ENCODE measurements at places on chromosomes 1 and 21.

DNA sequence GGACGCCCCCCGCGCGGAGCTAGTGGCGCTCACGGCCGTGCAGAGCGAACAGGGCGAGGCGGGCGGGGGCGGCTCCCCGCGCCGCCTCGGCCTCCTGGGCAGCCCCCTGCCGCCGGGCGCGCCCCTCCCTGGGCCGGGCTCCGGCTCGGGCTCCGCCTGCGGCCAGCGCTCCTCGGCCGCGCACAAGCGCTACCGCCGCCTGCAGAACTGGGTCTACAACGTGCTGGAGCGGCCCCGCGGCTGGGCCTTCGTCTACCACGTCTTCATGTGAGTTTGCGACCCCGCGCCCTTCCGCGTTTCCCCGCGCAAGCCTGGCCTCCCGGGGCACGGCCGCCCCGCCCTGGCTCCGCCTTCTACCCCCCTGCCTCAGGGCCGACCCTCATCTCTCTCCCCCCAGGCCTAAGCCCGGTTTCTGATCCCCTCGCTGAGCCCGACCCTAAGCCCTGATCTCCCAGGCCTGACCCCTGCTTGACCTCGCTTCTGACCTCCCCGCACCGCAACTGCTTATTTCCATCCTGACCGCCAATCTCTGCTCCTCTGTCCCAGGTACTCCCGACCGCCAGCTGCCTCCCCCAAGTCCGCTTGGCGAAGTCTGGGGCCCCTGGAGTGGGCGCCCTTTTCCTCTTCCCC, 669 bp downstream of the KCNQ4 start:
- DNase-seq, result no peak

DNA sequence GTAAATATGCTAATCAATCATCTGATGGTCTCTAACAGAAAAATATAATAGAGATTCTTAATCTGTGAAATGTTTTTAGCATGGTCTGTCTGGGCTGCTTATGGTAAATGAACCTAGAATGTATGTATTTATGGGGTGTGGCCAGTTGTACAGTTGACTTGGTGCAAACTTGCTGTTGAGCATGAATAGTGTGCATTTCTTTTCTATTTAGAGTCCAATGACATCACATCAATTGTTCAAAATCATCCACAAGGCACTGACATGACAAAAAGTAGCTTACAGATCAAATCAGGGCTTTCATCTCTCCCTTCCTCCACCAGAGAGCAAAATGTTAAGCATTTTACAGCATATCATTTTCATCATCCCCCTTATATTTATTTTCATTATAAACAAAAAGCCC, 1010.3 kb downstream of the KCNT2 start:
- no peak for DNase-seq

- DNase-seq, result no peak
Observed at GRCh38 chr21:25809013-25809412, 74.2 kb downstream of the GABPA start.

- no peak for DNase-seq
Observed at GRCh38 chr1:109814993-109815786, 51.5 kb upstream of the EPS8L3 start.

GRCh38 chr1:221963742-221964141, 221.9 kb upstream of the DUSP10 start:
- no peak for DNase-seq

GRCh38 chr1:160877221-160877620, 7.8 kb downstream of the ITLN1 start:
- DNase-seq, result no peak

GRCh38 chr21:30981403-30981802, 56.9 kb downstream of the KRTAP19-8 start:
- no peak for DNase-seq

DNA sequence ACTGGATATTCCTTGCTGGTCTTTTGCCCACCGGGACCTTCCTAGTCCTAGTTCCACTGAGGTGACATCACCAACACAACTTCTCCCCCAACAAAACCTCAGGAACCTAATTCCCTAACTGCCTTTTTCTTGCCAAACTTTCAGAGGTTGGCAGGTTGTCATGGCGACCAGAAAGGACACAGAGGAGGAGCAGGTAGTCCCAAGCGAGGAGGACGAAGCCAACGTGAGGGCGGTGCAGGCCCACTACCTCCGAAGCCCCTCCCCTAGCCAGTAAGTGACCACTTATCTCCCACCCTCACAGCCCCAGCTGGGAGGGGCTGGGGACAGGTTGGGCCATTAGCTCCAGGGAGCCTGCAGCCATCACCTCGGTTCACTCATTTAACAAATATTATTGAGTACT, 815 bp downstream of the STYXL2 start:
- DNase-seq, result no peak

- no peak for DNase-seq
Observed at GRCh38 chr1:107899655-107900054, 65.3 kb downstream of the VAV3 start.

DNA sequence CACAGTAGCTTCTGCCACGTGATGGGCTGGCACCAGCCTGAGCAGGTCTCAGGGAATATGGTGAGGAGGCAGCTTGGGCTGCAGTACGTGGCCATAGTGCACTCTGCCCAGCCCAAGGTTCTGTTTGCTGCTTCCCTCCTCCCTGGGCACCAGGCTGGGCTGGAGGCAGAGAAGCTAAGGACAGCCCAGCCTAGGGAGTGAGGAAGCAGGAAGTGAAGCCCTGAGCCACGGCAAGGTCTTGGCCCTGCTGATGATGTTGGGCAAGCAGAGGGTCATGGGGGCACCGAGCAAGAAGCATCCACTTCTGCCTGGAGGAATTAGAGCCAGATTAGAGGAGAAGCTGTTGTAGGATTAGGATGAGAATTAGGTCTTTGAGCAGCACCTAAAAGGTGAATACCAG, 326.7 kb upstream of the VAMP3 start:
- no peak for DNase-seq

GRCh38 chr1:3510136-3510955, 55.9 kb downstream of the ARHGEF16 start:
- DNase-seq, result no peak

DNA sequence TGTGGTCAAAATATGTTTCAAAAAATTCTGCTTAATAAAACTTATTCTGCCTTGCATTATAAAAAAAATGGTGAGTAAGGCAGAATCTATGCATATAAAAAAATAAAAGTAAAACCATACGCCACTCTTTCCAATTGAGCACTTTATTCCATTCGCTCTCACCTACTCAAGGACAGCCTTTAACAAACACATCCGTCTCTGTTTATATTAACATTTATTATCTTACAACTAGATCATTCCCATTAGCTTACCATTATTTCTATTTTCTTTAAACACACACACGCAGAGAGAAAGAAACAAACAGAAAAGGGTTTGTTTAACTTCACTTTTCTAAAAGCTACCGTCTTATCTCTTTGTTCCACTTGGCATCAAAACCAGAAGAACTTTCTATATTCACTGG, 598.9 kb upstream of the CHRM3 start:
- DNase-seq, result no peak

DNA sequence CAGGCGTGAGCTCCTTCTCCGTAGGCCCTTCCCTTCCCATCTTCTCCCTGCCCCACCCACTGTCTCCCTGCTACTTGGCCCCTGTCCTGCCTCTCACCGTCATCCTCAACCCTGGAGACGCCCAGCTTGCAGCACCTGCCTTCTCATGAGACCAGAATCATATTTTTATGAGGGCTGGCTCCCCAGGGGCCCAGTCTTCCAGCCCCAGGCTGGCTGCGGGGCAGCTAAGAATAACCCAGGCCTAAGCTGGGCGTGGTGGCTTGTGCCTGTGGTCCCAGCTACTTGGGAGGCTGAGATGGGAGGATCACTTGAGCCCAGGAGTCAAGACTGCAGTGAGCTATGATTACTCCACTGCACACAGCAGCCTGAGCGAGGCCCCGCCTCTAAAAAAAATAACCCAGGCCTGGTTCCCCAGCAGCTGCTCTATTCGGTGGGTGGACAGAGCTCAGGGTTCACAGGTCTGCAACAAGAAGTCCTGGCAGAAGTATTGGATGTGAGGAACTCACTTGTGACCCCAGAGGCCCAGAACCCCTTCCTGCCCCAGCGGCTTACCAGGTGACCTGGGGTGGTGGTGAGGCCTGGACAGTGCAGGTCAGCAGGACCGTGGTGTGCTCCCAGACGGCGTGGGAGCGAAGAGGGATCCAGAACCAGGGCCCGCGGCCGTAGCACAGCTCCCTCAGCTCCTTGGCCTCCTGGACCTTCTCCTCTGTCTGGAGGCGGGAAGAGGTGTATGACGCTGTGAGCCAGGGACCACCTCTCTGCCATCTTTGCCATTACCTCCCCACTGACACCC, 6.4 kb downstream of the MYOM3 start:
- DNase-seq, result no peak

DNA sequence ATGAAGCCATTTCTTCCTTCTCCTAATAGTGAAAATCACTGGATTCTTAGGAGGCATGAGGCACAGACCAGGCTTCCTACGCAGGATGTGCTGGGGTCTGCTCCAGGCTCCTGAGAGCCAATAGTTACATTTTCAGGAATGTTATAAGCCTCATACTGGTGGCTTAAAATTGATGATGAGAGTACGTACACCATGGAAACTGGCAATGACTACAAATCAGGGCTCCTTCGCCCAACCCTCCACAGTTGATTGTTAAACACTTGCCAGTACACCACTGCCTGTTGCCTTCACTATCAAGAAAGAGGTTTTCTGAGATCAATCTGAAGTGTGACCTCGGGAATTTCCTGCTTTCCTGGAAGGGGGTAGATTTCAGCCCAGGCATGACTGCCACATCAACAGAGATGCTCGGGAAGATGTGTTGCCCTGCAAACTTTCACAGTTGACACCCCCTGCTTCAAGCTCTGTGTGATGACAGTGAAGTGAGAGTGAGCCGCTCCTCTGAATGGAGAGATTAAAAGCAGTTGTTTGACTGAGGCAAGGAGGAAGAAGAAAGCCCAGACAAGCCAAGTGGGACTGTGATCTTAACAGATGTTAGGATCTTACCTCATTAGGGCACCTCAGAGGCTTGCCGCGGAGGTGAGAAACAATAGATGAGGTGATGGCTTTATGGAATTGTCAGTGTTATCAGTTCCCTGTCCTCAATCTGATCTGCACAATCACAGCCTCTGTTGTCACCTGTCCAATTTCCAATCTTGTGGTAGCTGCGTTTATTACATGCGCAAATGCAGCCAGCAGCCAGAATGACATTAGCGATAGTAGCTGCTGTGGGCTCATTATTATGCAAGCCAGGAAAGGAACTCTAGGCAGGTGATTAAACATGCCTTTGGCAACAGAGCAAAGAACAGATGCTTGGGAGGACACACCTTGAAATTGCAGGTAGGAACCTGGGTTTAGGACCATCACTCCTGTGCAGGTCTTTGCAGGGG, 277.3 kb downstream of the KAZN start:
- no peak for DNase-seq

DNA sequence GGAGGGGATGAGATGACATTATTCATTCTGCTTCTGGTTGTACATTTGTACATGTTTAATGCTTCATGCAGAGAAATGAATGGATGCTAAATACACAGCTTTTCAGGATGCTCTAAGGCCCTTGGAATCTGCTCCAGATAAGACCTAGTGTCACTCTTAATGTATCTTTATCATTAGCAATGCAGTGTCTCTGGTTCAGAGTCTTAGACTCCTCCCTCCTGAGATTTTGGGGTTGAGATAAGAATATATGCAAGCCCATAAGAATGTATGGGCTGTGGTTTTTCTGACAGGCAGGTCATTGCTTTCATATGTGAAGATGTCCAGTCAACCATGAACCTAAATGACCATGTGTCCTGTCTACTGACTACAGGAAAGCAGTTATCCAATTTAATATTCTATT, 415.5 kb downstream of the RPS6KC1 start:
- DNase-seq, result no peak

DNA sequence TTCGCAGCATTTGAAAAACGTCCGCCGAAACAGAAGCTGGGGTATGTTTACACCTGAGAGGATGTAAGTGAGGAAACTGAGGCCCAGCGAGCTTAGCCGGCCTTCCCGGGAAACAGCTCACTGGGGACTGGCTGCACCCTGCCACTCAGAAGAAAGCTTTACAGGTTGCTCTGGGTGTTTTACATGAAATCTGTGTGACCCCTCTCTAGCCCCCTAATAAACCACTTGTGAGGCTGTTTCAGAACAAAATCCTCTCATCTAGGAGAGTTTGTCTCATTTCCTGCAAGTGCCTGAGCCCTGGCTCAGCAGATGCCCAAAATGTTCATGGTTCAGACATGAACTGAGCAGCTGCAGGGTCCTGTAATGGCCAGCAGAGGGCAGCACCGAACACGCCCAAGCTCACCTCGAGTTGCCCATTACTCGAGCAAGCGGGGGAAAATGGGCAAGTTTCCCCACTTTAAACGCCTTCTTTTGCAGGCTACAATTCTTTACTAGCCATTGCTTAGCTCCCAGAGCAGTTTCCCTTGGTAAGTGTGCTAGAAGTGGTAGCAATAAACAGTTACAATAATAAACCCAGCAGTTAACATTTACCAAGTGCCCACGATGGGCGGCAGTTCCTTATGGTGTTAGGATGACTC, 76.4 kb downstream of the FHAD1 start:
- DNase-seq, result peak; percentile 66

DNA sequence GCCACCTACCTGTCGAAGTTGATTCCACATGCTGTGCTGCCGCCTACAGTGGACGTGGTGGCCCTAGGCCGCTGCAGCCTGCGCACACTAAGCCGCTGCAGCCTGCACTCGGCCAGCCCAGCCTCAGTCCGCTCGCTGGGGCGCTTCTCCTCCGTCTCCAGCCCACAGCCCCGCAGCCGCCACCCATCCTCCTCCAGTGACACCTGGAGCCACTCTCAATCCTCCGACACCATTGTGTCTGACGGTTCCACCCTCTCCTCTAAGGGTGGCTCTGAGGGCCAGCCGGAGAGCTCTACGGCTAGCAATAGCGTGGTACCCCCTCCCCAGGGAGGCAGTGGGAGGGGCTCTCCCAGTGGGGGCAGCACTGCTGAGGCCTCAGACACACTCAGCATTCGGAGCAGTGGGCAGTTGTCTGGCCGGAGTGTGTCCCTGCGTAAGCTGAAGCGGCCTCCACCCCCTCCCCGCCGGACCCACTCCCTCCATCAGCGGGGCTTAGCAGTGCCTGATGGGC, 46.9 kb downstream of the YARS1 start:
- DNase-seq, result no peak

DNA sequence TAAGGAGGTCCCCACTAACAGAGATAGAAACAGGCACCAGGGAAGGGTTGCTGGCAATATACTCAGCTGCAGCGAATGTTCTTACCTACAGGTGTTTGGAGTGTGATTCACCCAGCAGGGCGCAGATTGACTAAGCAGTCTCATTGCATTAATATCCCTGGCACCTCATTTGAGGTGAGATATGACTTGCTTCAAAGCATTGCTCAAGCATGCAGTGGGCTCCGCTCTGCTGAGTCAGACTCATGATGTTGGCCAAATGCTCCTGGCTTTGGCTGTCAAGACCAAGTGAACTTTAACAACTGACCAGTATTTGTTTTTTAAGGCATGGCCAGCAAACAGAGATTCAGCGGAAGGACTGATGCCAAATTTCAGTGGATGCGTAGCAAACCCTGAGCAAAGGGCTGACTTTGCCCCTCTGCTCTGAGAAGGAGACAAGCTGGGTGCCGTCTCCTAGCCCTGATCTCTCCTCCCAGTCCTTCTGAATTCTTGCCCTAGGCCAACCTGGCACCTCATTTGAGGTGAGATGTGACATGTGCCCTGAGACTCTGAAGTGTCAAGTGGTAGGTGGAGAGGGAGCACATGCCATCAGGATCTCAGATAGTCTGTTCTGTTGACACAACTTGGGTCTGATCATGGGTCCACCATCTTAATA, 187.1 kb upstream of the COA6 start:
- DNase-seq, result no peak

Data from GM19239 (cell line).